ENCODE measurements at places on chromosomes 2 and 18.

DNA sequence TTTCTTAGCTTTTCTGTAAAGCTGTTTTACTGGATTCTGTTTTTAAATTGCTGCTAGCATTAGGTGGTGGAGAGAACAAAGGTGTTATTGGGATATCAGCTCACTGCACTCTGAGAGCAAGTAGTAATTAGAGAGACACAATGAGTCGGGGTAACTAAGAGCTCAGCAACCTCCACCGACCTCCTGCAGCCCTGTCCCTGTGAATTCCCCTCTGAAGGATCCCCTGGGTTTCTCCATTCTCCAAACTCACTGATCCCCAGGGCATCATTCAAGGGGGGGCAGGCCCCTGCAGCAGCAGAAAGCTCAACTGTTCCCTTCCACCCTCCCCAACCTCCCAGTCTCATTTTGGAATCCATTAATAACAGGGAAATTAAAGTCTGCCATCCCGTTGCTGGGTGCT lies 73.0 kb downstream of the MTCL1 start:
- no peak for DNase-seq

- no peak for DNase-seq
Observed at GRCh38 chr2:13813236-13813635, 819.3 kb upstream of the LRATD1 start.

- DNase-seq: no peak
Observed at GRCh38 chr2:113200736-113201490, 27.1 kb downstream of the PSD4 start.

DNA sequence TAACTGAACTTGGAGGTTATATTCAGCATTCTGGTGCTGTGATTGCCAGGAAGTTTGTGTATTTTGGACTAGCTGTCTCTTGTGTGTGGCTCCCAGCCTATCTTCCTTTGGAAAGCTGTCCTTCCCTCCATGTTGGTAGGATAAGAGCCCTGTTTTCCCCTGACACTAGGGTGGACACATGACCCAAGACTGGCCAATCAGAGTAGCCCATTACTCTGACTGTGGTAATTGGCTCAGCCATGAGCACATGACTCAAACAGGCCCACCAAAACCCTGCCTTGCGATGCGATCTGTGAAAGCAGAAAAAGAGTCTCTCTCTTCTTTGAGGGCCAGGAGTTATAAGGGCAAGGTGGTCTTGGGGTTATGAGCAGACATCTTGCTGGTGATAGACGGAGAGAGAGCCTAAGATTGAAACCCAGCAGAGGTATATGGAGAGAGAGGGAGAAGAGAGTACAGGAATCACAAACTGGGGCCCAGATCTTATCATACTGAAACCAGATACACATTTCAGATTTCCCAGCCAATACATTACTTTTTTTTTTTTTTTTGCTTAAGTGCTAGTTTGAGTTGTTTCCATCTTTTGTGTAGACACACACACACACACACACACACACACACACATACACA lies 45.3 kb upstream of the SERPINE2 start:
- DNase-seq: no peak

- DNase-seq: no peak
Observed at GRCh38 chr2:20592106-20593071, 58.5 kb downstream of the HS1BP3 start.

DNA sequence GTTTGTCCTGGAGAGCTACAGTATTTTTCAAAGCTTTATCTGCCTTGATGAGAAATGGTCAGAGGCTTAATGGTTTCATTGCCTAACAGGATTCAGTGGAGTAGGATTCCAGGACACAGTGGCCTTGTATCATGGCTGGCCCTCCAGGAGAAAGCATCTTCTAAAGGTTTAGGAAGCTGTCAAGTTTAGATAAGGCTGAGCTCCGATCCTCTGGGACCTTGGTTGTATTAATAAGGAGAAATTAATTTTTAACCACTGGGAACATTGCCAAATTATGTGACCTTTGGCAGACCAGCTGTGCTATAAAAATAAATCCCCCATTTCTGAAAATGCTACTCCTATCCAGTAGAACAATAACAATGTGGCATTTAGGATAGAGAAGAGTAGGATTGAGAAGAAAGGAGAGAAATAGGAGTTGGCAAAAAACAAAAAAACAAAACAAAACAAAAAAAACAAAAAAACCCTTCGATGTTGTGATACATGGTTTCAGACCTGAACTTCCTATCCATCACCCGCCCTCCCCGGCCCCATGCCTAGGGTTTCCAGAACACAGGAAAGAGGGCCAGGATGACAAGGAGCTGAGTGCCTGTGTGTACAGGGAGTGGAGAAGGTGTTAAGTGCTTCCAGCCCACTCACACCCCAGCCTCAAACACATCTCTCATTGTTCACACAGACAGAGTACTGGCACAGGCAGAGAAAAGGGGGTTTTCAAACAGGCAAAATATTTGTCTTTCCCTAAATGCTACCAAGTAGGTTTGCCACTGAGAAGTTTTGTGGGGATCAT lies 6.3 kb downstream of the NRP2 start:
- no peak for DNase-seq

- DNase-seq: no peak
Observed at GRCh38 chr2:168118733-168119514, 128.5 kb downstream of the STK39 start.

DNA sequence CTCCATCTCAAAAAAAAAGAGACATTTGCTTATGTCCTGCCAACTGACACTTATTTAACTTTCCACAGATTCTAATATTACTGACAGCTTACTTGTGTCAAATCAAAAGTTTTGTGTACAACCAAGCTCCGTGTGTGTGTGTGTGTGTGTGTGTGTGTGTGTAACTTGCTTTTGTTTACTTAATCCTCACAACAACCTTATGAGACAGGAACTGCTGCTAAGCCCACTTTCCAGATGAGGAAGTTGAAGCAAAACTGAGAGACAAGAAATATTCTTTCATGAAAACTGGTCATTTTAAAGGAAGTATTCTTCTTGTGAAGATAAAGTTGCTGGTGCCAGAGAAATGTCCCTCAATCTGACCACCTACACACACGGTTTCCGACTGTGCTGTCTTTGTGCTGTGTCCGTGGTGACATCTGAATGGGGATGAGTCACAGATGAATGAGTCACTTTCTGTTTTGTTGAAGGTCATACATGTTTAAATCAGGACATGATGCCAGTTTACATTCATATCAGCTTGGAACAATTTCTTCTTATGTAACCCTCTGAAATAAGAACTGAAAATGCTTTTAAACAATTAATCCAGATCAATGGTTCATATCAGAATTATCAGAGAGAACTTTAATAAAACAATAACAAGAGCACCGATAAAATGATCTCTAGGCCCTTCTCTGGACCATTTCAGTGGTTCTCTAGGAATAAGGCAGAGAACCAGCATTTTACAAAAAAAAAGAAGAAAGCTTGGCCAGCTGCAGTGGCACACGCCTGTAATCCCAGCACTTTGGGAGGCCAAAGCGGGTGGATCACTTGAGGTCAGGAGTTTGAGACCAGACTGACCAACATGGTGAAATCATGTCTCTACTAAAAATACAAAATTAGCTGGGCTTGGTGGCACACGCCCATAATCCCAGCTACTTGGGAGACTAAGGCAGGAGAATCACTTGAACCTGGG lies 95.5 kb downstream of the THNSL2 start:
- no peak for DNase-seq

GRCh38 chr2:60852282-60852860 lies 29.0 kb upstream of the REL start:
- DNase-seq: no peak

DNA sequence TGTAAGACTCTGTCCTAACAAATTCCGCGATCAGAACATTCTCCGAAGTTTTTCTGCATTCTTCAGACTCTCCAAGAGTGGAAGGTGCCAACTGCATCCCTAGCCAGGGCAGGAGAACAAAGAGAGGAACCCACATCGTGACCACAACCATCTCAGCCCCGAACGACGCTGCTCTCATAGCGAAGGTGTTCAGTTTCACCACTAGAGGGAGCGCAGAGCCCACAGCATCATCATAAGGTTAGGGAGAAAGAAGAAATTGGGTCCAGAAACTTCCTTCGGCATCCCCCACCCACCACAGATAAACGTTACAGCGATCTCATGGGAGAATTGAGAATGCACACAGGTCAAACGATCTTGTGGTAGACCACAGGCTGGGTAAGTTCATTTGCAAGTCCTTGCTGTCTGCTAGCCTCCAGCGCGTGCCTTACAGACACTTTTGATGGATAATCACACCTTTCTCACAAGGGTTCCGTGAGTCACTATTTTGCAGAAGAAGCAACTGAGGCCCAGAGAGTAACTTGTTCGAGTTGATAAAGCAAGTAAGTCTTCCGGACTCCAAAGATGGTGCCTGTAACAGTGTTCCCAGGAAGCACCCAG lies 53.7 kb upstream of the ARL4C start:
- DNase-seq: peak; percentile 12

DNA sequence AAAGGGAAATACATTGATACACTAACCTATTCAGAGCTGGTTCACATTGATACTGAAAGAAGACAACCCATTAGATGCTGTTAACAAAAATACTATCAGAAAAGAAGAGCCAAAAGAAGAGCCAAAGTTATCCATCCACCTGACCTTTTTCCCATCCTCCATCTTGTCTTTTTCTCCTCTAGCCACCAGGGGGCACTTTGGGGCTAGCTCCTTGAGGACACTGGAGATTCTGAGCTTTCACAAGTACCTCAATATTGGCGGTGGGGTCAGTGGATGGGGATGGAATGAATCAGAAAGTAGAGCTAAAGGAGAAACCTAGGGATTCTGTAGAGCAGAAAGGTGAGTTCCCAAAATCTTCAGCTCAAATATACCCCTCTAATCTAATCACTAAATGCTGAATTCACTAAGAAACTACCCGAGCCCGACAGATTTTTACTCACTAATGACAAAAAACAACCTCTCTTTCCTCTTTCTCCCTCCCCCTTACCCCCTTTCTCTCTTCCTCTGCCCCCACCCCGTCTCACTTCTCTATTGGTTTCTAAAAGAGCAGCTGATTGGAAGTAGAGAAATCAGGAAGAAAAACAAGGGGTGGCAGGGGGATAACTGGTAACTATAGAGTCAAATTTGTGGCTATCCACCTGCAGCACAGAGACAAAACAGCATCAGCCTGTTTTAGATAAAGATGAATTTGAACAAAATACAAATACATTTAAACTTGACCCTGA lies 203.3 kb downstream of the TCF4 start:
- DNase-seq: no peak

DNA sequence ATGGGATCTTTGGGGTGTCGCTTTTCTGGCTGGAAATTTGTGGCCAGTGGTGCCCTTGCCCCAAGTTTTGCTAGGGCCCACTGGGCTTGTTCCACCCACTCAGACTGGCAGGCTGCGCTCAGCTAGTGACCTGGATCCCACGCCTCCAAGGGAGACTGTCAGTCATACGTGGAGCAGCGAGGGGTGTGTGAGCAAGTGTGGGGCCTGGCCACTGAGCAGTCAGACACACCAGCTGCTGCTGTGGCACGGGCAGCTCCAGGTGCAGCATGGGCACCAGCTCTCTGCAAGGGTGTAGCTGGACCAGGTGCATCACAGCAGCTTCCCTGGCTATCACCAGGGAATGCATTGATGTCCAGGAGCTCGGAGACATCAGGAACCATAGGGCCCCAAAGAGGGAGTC lies 327.0 kb downstream of the NR4A2 start:
- no peak for DNase-seq

GRCh38 chr2:9640403-9641104 lies 9.8 kb upstream of the YWHAQ start:
- no peak for DNase-seq

GRCh38 chr2:15718103-15718943 lies 126.7 kb downstream of the DDX1 start:
- DNase-seq: no peak

DNA sequence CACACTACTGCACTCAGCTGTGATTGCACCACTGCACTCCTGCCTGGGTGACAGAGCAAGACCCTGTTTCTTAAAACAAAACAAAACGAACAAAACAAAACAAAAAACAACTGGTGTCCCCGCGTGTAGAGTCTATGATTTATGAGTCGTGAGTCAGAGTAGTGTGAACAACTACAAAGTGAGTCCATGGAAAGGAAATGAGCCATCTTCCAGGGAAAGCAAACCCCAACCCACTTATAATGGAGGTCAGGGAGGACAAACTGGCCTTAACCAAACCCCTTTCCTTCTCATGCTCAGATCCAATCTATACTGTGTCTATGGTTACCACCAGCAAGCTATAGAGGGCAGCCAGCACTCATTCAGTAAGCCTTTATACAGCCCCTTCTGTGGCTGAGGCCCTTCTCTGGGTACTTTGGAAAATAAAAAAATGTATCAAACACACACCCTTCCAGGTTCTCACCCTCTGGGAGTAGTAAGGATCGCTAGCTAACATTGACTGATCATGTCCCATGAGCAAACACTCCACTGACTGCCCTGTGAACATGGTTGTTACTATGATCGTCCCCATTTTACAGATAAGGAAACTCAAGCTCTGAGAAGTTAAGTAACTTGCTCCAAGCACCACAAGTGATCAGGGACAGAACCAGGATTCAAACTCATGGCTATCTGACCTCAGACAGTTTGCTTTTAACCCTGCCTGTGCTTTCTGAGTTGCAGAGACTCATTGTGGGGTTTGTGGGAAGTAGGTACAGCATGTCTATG lies 24.7 kb upstream of the COLEC12 start:
- no peak for DNase-seq

GRCh38 chr2:209334188-209335017 lies 89.4 kb upstream of the MAP2 start:
- DNase-seq: no peak

- no peak for DNase-seq
Observed at GRCh38 chr2:173468266-173468793, 113.7 kb downstream of the CDCA7 start.

- no peak for DNase-seq
Observed at GRCh38 chr2:25491966-25492532, 150.3 kb upstream of the DNMT3A start.

GRCh38 chr2:118921646-118922045 lies 20.3 kb upstream of the MARCO start:
- DNase-seq: no peak

- peak; percentile 42 for DNase-seq
Observed at GRCh38 chr2:130355578-130356431, at the start of gene PTPN18. PTPN18 (plus strand) TSS chr2:130356056; CDS start chr2:130356108, 52 bp downstream.

DNA sequence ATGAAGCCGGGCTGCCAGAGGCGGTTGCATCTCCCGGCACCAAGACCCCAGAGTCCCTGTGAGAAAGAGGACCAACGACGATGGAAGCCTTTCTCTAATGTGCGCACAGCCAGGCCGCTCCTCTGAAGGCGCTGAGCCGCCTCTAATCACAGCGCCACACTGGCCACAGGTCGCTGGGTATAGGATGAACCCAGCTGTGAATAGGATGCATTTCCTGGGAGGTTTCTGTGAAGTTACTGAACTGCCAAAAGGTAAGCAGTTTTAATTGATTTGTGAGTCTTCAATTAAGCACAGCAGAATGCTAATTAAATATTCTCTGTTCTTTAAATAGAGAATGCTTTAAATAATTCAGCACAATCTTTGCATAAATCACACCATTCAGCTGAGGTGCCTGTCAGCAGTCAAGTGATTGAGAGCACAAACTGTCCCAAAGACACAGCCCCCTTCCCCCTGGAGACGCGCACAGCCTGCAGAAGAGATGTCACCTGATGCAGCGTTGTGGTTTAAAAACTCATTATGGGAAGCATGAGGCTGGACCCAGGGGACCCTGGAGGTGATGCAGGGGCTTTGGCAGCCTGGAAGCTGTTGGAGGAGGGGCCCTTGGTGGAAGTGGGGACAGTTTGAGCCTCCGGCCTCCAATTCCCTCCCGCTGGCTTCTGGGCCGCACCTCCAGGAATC lies 98.1 kb downstream of the RTP5 start:
- no peak for DNase-seq
